ENCODE measurements at places on chromosomes 13 and 19.

- peak; percentile 77 for DNase-seq
Measured at GRCh38 chr19:16441661-16442162, 30.1 kb downstream of the EPS15L1 start.

DNA sequence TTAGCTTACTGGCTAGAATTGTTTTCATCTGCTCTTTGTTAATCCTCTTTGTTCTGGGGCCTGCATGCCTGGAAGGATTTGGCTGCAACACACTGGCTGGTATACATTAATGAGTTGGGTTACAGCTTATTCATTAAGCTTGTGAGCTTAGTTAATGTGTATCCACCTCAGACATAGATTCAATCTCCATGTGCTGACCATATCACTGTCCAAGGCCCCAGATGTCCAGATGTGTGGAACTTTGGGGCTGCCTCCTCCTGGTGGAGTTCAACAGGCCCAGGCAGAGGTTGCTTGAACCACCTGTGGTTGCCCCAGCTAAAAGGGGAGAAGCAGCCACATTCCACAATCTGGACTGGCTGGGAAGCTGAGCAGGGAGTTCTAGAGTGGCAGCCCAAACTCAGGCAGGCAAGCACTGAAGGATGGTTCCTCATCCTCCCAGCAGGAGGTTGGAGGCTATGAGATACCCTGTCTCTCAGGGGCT, 5.4 kb downstream of the DIAPH3 start:
- peak; percentile 81 for DNase-seq

DNA sequence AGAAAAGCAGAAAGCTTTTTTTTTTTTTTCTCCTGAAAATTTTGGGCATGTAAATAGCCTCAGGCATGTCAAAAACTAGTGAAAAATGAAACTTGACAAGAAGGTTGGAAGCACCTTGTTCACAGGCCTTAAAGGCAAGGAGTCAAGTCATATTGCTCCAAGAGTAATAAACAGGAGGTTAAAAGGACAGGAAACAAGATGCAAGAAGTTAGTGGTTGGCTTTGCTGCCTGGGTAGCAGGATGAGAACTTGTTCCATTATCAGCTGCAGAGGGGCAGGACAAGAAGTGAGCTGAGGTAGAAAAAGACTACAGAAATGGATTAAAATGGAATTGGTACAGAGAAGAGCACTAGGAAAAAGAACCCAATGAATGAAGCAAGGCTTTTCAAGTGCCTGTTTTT, 242.6 kb downstream of the DCT start:
- no peak for DNase-seq

DNA sequence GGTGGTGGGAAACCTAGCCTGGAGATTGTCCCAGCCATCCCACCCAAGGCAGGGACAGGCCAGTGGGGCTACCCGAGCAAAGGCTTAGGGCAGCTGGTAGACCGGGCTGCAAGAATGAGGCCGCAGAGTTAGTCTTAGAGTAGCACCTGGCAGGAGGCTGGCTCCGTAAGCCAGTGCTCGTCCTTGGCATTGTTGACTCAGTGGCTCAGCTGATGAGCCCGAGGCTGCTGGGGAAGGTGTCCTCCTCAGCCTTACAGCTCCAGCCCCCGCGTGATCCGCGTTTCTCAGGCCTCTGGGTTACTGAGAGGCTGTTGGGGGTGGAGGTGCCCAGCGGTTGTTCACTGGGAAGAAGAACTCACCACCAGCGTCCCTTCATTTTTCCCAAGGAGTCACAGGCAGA, 24.7 kb downstream of the PPP1R37 start:
- DNase-seq = no peak

- peak; percentile 64 for DNase-seq
Measured at GRCh38 chr13:52862358-52863206, 14.1 kb upstream of the PCDH8 start.

- peak; percentile 75 for DNase-seq
Measured at GRCh38 chr19:7928741-7929701, 3.1 kb upstream of the CTXN1 start.

- DNase-seq = no peak
Measured at GRCh38 chr19:1376415-1376805, 7.3 kb upstream of the NDUFS7 start.

DNA sequence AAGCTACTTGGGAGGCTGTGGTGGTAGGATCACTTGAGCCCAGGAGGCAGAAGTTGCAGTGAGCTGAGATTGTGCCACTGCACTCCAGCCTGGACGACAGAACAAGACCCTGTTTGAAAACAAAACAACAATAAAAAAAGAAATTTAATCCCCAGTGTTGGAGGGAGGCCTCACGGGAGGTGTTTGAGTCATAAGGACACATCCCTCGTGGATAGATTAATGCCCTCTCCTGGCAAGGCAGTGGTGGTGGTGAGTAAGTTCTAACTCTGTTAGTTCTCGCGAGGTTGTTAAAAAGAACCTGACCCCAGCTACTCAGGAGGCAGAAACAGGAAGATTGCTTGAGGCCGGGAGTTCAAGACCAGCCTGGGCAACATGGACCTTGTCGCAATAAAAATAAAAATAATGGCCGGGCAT, 27.6 kb upstream of the SIN3B start:
- DNase-seq = no peak

DNA sequence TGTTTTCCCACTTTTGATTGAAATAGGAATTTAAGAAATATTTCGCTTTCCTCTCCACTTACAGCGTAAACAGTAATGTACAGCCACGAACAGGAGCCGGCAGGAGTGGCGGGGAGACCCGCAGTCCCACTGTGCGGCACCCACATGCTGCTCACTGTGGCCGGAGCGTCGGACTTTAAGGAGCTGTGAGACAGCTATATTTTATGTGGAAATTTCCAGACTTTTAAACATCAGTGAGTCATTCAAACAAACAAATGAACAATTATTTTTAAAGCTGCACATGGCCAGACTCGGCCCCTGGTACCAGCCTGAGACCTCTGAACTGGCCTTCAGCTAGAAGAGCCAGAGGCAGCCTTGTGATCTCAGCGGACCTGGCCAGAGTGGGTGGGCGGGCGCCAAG, 52.5 kb downstream of the CRYL1 start:
- no peak for DNase-seq

Data from neural progenitor cell (in vitro differentiated cells).